NK-92 treated with Interleukin-12 subunit alpha and Interleukin-12 subunit beta, amount 100 ng/mL, for 24 hours (cell line): ENCODE measurements at places on chromosomes 16 and 17.

DNA sequence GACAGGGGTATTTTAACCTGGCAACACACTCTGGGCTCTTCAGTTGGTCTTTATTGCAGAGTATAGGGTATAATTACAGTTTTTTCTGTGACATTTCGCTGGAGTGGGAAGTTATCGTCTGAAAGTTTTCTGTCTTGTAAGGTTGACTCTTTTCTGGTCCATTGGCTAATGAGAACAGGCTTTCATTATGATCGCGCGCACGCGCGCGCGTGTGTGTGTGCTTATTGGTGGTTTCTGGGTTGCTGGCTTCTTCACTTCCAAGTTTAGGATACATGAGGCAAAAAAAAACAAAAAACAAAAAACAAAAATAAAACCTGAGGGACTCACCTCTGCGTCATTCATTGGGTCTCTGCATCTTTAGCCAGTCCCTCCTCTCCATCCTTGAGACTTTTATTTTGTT, 68.7 kb upstream of the MYOCD start:
- no peak for DNase-seq

DNA sequence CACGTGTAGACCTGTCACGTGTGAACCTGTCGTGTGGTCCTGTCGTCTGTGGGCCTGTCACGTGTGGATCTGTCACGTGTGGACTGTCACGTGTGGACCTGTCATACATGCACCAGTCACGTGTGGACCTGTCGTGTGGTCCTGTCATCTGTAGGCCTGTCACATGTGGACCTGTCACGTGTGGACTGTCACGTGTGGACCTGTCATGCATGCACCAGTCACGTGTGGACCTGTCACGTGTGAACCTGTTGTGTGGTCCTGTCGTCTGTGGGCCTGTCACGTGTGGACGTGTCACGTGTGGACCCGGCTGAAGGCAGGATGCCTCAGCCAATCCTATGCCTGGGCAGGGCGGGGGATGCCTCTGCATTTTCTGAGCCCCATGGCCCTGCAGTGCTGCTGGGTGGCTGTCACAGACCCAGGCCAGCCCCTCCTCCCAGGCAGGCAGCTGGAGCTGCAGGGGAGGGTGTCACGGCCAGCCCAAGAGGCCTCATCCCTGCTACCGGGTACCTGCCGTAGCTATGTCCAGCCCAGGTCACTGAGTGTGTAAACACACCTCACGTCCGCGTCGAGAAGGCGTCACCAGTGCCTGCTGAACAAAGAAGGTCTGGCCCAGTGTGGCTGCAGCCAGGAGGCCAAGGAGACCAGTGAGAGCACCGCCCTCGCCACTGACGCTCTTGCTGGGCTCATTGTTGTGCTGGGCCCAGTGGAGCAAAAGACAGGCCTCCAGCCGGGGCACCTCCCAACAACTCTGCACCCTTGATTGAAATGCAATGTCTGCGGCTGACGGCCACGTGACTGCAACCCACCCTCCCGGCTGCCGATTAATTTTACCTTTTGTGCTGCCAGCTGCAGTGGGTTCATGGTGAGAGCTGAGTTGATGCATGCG, 18.6 kb upstream of the ACSF3 start:
- DNase-seq: no peak

DNA sequence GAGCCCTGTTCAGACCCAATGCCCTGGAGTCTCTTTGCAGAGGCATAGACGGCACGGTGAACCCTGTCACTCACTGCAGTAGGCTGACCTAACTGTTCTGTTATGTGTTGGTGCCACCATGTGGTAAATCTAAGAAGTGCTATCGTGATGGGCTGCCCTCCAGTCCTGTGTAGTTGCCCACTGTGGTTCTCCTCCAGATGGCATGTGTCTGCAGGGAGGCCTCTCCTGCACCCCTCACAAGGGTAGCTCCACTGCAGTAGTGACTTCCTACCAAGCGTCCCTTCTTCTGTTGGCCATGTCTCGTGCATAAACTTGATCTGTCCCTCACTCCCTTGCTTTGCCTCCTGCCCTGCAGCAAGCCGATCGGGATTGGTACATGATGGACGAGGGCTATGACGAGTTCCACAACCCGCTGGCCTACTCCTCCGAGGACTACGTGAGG, 5.8 kb downstream of the DHX38 start:
- DNase-seq: no peak

- DNase-seq: no peak
Observed at GRCh38 chr16:66432429-66432828, 5.3 kb downstream of the BEAN1 start.

DNA sequence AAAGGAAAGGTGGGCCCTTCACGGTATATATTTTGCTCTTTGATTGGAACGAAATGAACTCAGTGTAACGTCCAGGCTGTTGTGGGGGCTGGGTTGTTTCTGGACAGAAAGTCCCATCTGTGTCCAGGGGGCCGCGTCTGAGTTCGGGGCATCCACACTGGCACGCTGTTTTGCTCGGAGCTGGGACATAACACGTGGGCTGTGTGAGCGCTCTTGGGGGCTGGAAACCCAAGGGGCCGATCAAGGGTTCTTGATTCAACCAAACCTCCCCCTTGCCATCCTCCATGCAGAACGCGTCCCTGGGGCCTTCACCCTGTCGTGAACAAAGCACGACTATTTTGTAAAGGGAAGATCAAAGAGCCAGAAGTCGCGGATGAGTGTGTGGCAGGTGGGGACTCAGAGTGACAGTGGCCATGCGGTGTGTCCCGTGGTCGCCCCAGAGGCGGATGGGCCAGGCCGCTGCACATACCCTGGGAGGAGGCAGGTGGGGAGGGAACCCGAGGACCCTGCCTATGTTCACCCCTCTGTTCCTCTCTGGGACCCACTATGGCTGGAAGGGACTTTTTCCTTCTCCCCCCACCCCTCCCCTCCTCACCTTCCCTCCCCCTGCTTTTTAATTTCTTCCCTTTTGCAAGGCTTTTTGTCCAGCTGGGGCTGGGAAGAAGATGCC, 387.2 kb downstream of the SEC14L1 start:
- DNase-seq: no peak
